ENCODE measurements at places on chromosomes 7 and 10. TPM values are rescaled to one million over a fixed set of nuclear protein-coding genes. Genes with fewer than 3 reads are reported as not detected.

The GNAI1 gene
- total RNA-seq, result 13.3 TPM

The CCDC136 gene
- 1.6 TPM for total RNA-seq

The PPRC1 gene
- 10.0 TPM for total RNA-seq

The GOLGA7B gene
- total RNA-seq, result not detected

The A1CF gene
- total RNA-seq, result not detected

The ABLIM1 gene
- 28.6 TPM for total RNA-seq

The NOD1 gene
- total RNA-seq, result 19.2 TPM

The CDC14C gene
- total RNA-seq, result not detected

The EZH2 gene
- 22.5 TPM for total RNA-seq
